Smooth muscle cell of trachea (primary cell): ENCODE measurements at places on chromosomes 16 and 17. TPM values are rescaled to one million over a fixed set of nuclear protein-coding genes. Genes with fewer than 3 reads are reported as not detected.

Gene PRAC2
- not detected in 2 replicates for total RNA-seq

Gene PPP1R27
- 0.17 TPM in 1 of 2 replicates, not detected in the other for total RNA-seq

Gene NSF
- 53.4 and 68.0 TPM in 2 replicates for total RNA-seq

Gene ZFPM1
- 1.7 and 6.3 TPM in 2 replicates for total RNA-seq

Gene SULT1A2
- total RNA-seq, result 0.15 TPM in 1 of 2 replicates, not detected in the other

Gene TSEN54
- 7.4 and 11.1 TPM in 2 replicates for total RNA-seq

Gene TSPAN10
- 2.5 and 2.6 TPM in 2 replicates for total RNA-seq

Gene KRTAP4-1
- not detected in 2 replicates for total RNA-seq

Gene MRPL38
- total RNA-seq, result 40.3 and 42.3 TPM in 2 replicates

Gene GAS2L2
- total RNA-seq, result not detected in 2 replicates

Gene FAM83G
- total RNA-seq, result 10.6 and 15.9 TPM in 2 replicates

Gene LRRC46
- under 0.01 and 0.15 TPM in 2 replicates for total RNA-seq

Gene HBQ1
- not detected in 2 replicates for total RNA-seq

Gene MGAT5B
- total RNA-seq, result 0.15 and 0.17 TPM in 2 replicates
